ENCODE measurements at places on chromosomes 2 and 18.
A peak's percentile ranks its signal among the peaks of the same experiment; 100 is the strongest.

GRCh38 chr18:73119574-73119973, 251.8 kb upstream of the NETO1 start:
- DNase-seq: no peak

- DNase-seq: no peak
Observed at GRCh38 chr18:63591725-63592124, 4.6 kb downstream of the SERPINB13 start.

DNA sequence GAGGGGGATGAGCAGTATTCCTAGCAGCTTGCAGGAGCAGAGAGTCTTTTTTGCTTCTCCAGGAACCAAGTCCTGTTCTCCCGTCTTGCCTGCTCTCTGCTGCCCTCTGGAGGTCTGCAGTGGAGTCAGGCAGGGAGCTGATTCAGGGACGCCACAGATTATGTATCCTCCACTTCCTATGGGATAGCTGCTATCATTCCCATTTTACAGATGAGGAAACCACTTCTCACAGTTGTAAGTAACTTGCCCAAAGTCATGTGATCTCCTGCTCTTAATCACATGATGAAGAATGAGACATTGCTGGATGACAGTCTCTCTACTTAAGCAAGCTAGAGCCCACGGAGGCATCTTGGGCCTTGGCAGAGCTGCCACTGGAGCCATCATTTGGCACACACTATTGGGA, 8.3 kb downstream of the SLC4A5 start:
- DNase-seq: peak; percentile 92

DNA sequence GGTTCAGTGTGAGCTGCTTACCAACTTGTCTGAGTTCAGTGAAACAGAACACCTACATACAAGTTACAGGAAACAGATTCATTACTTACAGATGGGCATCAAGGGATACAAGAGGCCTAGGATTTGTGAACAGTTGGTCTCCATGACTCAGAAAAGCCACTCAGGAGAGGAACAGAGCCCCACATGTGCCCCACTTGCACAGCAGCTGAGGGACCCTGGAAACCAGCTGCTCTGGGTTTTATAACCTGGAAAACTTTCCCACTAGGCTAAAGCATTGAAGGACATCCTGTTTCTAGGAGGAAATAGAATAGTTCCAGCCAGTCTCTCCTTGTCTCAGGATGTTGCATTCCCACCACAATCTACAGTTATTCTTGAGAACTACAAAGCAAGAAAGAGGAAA, 530.0 kb downstream of the ZNF804A start:
- no peak for DNase-seq

DNA sequence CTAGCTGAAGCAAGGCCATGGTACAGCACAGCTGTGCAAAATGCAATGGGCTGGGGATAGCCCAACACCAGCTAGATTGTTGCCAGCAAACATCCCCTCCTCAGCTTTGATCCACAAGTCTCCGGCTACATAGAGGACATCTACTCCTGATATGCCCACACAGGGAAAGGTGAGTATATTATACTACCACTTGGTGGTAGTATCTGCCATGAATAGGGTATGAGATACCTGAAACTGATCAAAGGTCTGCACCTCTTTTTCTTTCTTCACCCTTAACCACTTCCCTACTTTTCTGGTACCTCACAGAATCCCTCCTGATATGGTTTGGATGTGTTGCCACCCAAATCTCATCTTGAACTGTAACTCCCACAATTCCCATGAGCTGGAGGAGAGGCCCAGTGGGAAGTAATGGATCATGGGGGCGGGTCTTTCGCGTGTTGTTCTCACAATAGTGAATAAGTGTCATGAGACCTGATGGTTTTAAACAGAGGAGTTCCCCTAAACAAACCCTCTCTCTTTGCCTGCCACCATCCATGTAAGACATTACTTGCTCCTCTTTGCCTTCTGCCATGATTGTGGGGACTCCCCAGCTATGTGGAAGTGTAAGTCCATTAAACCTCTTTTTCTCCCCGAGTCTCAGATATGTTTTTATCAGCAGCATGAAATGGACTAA, 279.6 kb downstream of the TXNL1 start:
- no peak for DNase-seq

DNA sequence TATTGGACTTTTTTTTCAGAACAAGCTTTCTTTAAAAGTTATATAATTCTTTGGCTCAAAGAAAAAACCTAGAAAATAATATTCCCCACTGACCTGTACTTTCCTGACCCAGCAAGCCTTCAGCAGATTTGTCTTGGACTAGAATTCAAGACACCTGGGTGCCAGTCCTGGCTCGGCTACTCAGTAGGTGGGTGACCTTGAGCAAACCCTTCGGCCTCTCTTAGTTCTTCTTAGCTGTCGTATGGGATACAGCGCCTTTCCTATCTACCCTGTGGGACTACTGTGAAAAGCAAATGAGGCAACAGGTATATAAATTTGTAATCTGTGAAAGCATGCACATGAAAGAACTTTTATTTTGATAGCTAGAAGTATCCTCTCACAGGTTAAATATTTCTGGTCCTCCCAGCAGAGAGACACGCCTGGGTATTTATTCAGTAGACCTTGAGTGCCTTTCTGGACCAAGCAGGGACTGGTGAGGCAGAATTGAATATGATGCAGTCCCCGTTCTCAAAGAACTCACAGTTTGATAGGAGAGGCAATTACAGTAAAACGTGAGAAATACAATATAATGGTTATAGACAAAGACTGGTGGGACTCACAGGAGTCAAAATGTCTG, 69.4 kb upstream of the EPAS1 start:
- no peak for DNase-seq

DNA sequence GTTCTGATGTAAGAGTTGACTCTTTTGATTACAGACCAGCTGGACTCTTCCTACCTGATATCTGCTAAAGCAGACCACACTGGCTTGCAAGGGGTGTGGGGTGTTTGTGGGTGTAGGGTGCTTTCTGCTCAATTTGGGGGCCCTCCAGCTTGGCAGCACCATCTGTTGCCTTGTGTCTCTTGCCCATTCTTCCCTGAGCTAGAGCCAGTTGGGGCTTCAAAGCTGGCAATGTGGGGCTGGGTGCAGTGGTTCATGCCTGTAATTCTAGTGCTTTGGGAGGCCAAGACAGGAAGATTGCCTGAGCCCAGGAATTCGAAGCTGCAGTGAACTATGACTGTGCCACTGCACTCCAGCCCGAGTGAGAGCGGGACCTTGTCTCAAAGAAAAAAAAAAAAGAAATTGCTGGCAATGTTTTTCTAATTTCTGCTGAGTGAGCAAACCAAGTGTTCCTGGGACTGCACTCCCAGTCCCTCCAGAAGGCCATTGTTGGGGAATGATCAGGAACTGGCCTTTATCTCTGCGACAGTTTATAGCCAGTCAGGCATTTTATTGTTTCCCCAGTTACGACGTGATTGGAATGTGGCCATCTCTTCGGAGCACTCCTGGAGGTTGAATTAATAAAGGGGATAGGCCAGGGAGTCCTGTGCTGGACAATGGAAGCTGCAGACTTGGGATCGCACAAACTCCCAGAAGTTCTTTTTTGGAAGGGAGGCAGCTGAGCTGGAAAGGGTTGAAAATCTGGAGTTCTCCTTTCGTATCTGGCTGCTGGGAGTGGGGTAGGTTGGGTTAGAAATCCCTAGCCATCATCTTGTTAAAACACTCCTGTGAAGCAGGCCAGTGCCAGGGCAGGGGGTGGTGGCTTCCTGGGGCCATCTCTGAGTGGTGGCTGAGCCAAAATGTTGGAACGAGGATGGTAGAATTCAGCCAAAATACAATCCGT, 57.2 kb downstream of the LIPG start:
- peak; percentile 51 for DNase-seq

- no peak for DNase-seq
Observed at GRCh38 chr2:55518841-55519165, 715 bp upstream of the CFAP36 start.

DNA sequence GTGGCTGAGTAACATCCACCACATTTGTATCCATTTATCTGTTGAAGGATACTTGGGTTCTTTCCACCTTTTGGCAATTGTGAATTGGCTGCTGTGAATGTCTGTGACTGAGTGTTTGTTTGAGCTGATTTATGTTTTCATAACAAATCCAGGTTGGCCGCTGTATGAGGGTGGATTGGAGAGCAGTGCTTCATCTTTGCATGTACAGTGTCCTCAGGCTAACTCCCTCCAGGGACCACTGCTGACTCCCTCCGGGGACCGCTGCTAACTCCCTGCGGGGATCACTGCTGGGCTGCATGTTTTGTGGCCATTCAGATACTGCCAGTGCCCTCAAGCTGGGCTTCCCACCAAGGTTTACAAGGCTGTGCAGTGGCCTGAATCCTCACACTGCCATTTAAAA, 10.2 kb downstream of the BOK start:
- DNase-seq: no peak

- DNase-seq: no peak
Observed at GRCh38 chr18:74416124-74416523, 41.0 kb downstream of the DIPK1C start.

DNA sequence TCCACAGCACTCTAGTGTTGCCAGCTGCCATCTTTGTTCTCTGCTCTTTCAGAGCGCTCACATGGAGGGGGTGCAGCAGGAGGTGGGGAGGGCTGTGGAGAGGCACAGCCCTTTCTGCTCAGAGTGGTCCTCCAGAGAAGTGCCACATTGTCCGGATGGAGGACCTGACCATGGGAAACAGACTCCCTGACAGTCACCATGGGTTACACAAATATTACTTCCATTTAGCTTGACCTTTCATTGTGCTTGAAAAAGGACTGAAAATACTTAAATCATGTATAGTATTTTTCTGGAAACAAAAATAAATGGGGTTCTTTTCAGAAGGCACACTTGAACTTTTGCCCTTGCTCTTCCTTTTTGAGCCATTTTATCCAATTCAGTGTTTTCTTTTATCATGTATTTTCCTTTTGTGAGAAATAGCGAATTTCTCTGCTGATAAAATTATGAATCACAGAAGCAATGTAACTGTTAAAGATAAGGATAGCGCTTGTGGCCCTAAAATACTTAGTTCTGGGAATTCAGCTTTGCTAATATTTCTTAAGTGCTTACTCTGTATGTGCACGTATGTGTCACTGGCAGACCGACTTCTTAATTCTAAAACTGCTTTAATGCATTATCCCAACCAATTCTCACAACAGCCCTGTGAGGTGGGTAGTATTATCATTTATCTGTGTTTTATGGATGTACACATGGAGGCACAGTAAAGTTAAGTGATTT, 34.2 kb downstream of the SPATS2L start:
- no peak for DNase-seq

- DNase-seq: no peak
Observed at GRCh38 chr18:48136051-48136826, 205.8 kb upstream of the SMAD2 start.

DNA sequence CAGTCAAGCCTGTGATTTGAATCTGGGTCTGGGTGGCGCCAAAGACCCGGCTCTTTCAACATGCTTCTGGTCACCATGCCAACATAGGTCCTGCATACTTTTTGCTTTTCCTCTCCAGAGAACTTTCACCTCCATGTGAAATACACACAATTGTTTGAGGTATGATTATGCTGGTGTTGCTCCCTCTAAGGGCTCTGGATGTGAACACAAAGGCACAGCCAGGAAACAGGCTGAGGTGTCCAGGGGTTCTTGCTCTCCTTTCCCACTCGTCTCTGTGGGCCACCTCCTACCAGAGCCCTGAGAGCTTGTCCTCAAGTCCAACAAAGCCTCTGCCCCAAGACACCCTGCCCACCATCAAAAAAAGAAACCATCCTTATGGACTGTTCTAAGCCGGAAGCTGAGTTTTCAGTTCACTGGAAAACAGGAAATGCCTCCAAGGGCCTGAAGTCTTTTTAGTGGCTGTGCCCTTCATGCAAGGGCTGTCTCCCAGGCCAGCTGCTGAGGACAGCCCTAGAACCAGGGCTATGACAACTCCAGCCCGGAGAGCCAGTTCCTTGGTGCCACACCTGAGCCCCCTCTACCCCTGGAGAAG, 100.2 kb upstream of the EPAS1 start:
- no peak for DNase-seq

- no peak for DNase-seq
Observed at GRCh38 chr2:101204400-101205115, 48.1 kb upstream of the CNOT11 start.

DNA sequence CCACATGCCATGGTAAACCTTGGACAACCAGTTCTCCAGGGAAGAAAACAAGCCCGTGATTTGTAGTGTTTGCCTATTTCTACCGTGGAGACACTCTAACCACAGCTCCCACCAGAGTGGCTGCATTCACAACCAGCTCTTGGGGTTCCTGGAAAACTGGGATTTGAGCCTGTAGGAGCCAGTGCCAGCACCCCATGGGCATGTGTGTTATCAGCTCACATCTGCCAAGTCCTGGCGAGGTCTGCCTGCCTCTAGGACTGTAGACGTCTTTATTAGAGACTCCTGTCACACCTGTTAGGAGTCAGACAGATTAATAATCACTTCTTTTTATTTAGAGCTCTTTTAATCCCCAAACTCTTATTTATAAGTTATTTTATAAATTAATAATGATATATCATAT, 41.0 kb downstream of the INPP5D start:
- no peak for DNase-seq

DNA sequence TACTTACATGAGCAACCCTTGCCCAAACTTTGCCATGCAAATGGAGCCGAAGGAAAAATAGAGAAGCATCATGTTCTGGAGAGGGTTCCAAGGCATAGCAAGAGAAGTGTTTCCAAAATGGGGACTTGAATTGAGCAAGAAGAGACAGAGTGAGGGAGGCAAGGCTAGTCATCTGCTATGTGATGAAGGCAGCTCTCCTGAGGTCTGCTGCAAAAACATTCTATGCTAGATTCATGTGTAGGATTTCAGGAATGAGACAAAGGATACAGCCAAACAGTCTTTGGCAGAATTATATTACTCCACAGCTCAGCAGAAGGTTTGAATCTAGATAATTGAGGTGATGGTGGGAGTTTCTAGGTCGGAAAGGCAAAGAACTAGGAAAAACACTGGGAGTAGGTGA, 24.1 kb upstream of the MRPL19 start:
- no peak for DNase-seq

- DNase-seq: no peak
Observed at GRCh38 chr2:168935810-168936581, 34.9 kb downstream of the G6PC2 start.

DNA sequence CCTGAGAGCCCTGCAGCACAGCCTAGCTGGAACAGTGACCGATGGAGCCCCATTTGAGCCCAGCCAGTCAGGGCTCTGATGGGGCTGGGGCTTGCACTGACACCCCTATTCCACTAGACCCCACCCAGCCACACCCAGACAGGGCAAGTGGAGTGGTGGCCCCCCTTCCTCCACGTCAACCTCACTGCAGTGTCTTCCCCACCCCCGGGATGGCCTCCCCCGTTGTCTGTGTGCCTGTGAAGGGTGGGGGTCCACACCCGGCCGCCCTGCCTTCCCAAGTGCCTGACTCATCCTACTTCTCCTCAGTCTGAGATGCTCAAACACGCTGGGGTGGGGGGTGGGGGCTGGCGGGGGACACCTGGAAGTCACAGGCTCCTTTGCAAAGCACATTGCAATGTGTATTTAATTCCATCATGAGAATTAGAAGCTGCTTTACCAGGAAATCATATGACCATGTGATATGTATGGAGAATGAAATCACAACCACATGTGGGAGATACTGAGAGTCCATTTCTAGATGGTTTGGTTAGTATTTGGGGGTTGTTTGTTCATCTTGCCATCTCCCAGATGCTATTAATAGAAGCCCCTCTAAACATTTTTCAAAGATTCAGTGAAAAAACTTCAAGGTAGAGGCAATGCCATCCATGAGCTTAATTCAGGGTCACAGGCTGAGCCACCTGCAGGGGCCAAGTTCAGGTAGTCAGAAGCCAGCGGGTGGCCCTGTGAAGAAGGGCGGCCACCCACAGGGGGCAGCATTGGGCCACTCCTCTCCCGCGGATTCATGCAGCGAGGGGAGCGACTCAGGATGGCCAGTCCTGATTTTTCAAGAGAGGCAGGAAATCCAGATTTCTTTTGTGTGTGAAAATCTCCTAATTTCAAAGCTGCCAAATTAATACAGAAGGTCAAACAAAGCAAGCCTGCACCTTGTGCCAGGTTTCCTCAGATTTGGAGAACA, 22.7 kb upstream of the GMPPA start:
- DNase-seq: no peak
